ENCODE measurements at places on chromosomes 4 and X.

GRCh38 chr4:176189891-176190795 is 5.2 kb downstream of the SPATA4 start:
- DNase-seq: no peak

DNA sequence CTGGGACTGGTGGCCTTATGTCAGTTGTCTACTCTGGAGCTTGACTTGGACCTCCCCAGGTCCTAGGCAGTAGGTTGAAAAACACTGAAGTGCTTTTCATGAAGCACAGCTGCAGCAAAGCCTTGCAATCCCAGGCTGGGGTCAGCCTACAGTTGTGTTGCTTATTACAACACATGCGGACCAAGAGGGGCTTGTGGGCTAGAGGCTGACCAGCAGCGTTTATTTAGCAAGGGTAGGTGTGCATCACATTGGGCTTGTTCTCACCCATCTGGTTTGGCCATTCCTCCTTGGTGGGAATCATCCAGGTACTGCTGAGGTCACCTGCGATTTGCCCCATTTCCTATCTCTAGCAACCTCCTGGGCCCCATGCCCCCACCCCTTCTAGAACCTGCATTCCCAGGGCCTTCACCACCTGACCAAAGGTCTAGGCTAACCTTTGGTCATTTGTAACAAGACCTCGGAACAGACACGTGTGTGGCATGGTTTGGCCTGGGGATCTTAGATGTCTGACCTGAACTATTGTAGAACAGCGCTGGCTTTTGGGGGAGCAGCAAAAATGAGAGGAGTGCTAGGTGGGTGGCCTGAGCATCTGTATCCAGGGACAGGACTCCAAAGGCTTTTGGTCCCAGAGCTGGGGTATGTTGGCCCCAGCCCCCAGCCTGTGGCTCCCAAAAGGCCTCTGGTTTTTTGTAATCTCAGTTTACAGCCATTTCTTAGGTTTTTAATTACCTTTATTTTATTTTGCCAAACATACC is 3.0 kb downstream of the RPL10 start:
- DNase-seq: no peak

GRCh38 chr4:36209941-36210649 is 34.2 kb downstream of the ARAP2 start:
- no peak for DNase-seq

DNA sequence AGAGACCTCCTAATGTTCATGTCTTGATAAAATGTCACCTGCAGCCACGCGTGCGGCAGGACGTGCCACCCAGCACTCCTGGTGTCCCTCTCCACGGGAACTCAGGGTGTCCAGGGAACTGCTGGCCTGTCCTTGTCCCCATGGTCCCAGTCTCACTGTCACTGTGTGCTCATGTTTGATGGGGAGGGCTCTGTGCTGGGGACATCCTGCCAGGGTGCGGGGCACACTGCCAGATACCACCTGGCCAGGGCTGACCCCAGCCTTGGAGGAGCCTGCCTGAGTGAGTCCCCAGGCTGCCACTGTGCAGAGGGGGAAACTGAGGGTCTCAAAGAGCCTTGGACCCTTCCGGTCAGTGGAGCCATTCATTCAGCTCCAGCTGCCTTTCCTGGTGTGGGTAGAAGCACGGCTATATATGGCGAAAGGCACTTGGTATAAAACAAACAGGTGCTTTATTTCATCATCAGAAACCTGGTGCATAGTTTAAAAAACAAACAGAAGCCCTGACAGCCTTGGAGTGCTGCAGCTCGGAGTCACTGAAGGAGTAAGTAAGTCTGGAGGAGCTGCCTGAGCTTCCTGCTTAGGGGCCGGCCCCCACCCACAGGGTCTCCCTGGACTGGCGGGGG is 33.0 kb downstream of the NOP14 start:
- DNase-seq: peak; percentile 23

DNA sequence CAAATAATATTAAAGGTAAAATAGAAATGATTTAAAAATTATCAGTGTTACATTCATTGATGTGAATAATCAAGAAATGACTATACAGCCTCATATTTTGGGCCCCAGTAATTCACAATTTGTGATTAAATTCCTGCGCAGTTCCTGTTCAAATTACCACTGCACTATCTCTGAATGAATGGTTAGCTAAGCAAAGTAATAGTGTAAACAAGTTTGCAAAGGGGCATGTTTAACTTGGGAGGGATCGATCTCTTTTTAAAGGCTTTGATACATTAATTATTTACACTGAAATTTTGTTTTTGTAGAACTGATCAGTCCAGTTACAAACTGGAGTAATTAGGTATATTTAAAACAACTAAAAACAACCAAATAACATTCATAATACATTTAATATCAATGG is 784.4 kb downstream of the RPA4 start:
- DNase-seq: no peak

DNA sequence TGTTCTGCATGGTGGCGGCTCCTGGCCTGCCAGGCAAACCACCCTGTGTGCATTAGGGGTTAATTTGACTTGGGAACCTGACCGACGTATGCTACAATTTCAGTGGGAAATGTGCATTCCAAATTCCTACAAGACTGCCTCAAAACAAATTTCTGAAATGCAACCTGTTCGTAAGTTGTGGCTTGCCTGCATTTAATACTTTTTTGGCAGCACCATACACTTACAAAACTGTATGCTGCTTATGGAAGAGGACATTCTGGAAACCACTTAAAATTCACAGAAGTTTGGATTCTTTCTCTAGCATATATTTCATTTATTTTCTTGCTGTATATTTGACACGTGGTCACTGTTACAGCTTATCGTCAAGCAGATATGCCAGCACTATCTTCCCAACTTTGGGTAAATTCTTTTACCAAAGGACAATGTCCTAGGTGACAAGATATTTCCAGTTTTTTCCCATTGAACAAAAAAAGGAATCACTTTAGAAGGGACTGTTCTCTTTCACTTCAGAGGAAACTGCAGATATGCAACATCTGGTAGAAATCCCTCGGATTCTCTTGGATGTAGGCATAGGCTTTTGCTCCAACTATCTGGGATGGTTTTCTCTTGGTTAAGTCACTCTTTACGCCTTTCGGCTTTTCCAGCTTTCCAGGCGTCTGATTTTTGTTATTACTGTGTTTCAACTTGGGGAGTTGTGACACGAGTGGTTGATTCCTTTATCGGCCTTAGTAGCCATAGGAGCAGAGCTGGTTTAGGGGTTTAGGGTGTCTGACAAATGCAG is 9.7 kb upstream of the TENM3 start:
- DNase-seq: no peak

- DNase-seq: peak; percentile 19
Measured at GRCh38 chrX:1442724-1443367, 9.9 kb downstream of the ASMTL start.

DNA sequence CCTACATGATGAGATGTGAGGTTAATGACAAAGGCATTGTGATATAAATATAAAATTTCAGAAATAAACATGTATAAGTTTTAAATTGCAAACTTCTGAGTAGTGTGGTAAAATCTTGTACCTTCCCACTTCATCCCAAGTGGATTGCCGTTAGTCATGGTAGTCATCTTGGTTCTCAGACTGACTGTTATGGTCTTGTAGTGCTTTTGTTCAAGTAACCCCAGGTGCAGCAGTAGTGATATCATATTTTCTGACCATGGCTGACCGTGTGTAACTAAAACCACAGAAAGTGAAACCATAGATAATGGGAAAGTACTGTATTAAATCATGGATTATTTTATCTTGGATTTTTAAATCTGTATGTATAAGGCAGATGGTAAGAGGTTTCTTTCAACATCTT is 74.8 kb upstream of the SLIT2 start:
- no peak for DNase-seq

DNA sequence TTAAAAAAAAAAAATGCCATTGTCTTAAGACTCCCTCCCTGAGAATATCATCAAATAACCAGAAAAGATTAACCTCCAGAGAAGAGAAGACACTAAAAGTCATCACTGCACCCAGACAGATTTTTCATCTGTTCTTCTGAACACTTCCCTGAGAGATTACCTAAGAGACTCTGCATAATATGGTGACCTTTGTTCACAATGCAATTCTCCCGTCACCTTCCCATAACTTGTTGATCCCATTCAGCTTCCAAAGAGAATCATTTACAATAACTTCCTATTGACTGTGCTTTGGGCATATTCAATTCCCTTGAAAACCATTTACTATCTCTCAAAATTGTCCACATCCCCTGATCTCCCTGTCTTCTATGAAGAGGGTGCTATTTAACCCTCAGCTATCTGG is 85.1 kb upstream of the SMAD1 start:
- no peak for DNase-seq

DNA sequence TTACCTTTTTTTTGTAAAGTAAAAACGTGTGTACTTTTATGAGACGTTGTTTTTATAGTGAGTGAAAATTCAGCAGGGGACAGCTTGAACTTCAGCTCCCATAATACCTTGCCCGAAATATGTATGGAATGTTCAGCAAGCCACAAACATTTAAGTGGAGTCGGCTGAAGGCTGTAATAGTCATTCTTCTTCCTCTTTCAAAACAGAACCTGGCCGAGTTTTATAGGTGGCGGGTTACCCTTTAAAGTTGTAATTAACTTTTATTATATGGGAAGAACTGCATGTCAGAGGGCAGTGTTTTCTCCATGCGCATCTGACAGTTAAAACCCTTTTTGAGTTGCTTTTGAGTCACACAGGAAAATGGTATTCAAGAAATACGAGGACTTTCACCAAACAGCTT is 50.7 kb downstream of the CLDN34 start:
- DNase-seq: no peak

- DNase-seq: no peak
Measured at GRCh38 chrX:104742355-104742754, 176.4 kb downstream of the IL1RAPL2 start.

DNA sequence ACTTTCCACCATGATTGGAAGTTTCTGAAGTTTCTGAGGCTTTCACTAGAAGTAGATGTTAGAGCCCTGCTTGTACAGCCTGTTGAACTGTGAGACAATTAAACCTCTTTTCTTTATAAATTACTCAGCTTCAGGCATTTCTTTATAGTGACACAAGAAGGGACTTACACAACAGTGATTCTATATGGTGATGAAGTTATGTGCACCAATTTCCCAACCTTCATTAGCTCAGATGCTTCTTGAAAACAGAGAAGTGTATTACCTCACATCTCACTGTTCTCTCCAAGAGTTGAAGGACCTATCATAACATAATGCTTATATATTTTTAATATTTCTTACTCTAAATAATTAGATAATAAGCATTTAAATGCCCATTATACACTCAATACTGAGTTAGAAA is 202.1 kb upstream of the ANXA10 start:
- DNase-seq: no peak

DNA sequence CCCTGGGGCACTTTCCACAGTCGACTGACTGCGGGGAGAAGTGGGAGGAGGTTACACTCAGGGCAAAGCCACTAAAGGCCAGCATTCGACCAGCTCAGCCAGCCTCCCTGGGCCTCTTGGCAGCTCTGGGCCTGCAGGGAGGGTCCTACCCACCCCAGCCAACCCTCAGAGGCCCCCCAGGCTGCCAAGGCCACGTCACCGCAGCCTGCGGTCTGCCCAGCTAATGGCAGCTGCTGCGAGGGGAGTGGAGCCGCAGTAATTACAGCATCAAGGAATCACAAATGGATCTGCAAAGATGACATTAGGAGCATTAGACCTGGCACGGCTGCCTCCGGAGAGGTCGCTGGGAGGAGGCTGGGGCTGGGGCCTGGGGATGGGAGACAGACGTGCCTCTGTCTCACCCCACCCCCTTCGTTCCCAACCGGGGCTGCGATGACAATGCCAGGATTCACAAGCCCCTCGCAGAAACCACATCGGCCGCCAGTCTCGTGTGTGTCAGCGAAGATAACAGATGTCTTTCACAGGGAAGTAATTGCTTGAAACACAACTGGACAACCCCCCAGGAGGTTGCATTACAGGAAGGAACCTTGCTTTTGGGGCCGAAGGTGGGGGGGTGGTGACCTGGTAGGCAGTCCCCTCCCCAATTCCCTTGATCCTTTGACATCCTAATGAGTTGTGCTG is 367.6 kb downstream of the BCOR start:
- no peak for DNase-seq

DNA sequence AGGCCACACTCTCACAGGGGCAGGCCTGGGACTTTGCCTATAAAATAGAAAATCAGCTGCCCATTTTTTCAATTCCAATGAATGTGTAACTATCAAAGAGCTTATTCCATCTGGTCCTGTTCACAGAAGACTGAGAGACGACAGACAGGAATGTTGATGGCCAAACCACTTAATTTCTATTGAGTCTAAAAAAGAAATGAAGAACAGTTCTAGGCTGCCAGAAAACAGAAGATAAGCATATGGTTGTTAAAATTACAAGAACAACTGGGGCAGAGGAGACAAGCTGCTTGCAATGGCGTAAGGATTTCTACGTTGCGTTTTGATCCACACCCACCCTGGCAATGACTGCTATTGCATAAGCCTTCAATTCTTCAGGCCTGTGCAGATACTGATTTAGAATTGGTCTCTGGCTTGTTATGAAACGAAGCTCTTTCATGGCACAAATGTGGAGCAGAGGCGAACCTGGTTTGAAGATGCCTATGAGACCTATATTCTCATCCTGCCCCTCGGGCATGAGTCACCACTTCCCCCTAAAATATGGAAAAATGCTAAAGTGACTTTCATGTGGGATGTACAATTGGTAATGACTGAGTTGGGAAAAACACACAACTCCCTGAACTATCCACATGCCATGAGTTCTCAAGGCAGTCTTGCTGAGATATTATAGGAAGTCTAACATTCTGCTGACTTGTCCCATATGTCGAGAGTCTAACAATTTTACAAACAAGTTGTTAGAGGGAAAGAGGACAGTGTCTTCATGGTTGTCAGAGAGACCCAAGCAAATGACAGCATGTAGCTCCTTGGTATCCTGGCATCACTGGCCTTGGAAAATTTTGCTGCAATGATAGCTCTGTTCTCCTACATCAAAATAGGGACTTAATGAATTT is 37.9 kb upstream of the SORBS2 start:
- DNase-seq: no peak

DNA sequence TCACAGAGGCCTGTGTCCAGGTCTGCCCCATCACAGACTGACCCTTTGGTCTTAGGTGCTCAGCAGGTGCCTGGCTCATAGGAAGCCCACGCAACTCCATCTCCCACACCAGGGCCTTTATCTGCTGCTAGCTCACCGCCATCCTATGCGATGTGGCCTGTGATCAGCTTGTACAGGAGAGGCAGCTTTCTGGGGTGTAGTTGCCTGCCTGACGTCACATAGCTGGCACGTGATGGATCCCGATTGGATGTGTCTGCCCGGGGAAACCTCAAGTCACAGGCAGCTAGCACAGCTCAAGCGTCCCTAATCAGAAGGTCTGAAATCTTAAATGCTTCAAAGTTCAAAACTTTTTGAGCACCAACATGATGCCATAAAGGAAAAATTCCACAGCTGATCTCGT is 41.2 kb upstream of the CLDN34 start:
- no peak for DNase-seq

DNA sequence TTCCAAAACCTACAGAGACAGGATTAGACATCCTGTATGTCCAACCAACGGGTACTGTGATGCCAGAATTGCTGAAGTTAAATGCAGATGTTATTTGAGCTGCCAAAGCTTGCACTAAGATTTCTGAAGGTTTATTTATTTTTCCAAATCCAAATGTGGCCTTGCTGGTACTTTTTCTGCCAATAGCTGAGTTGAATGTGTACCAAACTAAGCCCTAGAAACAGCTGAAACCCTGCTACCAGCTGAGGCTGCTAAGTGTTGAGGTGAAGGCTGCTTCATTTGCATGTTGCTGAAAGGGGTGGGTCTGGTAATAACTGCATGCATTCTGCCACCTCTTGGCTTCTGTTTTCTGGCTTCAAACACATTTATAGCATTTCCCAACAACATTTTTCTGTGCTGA is 366.5 kb downstream of the FAT4 start:
- DNase-seq: no peak

- no peak for DNase-seq
Measured at GRCh38 chr4:172962564-172963353, 205.9 kb upstream of the GALNT7 start.

GRCh38 chr4:5874811-5875449 is 18.0 kb downstream of the CRMP1 start:
- no peak for DNase-seq

Measured in activated naive CD8-positive, alpha-beta T cell treated with anti-CD3 and anti-CD28 coated beads, Interleukin-2, amount 10 ng/mL, durations not matched to agents 7 days and 5 days (primary cell).